Stimulated activated CD4-positive, alpha-beta T cell treated with anti-CD3 and anti-CD28 coated beads, Interleukin-4, amount 100 ng/mL, for 1 hour (primary cell): ENCODE measurements at places on chromosomes 3 and 15.

GRCh38 chr3:56787784-56788256 is 13.9 kb downstream of the ARHGEF3 start:
- DNase-seq: no peak

GRCh38 chr15:74723187-74723586 is 2.1 kb downstream of the CYP1A1 start:
- no peak for DNase-seq

GRCh38 chr3:34807611-34808010 is 831.7 kb upstream of the ARPP21 start:
- no peak for DNase-seq

DNA sequence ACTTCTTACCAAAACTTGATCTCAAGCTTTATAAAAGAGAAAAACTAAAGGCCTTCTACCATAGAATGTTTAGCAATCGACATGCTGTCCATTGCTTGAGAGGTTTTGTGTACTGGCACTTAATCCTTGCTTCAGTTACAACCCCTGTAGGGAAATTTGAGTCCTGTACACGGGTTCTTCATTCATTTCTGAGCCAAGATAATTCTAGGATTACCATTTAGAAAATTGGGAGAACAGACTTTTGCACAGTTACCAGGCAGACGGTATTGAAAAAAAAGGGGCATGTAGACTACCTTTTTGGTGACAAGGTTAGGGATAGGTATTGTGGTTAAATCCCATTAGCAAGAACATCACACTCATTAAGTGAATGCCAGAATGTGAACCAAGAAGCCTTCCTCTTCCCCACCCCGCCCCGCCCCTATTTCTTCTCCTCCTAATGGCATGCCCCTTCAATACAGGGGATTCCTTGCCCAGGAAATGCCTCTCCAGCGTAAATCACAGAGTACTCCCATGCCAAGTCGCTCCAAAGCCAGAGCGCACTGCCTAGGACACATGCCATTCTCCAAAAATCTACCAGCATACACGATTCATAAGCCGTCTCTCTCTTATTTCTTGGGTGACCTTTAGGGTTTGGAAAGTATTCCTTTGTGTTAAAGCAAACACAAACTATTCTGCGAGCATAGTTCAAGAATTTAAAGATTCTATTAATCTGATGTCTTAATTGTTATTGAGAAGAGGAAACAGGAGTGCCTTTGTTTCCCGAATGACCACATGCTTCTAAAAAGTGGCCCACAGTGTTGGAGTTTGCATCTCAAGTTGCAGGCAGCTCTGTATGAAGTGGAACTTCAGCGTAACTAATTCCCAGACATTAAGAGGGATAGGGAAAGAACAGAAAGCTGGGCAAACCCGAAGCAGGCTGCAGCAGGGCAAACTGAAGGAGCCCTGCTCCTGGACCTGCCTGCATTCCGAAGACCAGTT is 164.0 kb upstream of the NR2F2 start:
- no peak for DNase-seq

DNA sequence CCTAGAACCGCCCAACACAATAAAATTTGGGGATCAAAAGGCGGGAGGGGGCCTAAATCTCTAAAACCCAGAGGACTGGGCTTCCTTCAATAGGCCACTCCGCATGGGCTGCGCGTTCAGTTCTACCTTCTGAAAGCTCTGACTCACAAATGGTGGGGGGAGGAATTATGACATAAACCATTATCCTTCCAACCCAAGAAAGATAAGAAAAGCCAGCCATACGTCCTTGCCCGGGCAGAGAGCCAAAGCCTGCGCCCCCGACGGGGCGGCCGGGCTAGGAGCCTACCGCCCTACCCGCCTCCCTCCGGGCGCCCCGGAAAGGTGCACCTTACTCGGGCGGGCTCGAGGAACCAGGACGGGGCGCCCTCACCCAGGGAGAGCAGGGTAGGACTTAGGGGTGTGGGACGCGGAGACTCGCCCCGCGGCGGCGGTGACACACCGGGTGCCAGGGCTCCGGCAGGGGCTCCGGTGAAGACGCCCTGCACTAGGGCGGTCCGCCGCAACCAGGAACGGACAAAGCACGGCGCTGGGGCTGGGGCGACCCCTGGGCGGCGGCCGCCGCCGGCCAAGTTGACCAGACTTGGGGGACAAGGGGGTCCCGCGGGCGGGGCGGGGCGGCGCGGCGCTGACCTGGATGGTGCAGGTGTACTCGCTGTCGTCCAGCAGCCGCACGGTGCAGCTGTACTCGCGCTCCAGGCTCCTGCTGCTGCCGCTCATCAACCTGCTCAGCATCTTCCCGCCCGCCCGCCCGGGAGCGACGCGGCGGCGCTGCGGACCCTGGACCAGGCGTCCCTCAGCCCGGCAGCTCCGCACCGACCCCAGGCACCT is 534 bp downstream of the FRMD5 start:
- DNase-seq: peak; percentile 45

DNA sequence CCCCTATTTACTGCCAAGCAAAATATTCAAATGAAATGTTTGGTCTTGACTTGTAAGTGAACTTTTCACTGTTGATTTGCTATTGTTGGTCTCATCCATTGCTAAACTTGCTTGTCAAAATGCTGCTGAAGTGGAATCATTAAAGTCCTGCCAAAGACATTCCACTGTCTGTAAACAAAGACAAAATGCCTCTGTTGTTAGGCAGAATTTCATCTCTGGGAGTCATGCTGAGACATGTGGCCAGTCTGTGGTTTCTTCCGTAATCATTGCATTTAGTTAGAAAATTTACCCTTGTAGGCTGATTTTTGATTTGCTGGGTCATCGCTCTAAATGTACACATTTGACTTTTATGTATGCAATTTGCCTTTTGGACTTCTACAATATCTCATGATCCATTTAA is 577.7 kb downstream of the MECOM start:
- no peak for DNase-seq

- no peak for DNase-seq
These were observed 667.9 kb downstream of the CADM2 start for GRCh38 chr3:85626662-85627061.

DNA sequence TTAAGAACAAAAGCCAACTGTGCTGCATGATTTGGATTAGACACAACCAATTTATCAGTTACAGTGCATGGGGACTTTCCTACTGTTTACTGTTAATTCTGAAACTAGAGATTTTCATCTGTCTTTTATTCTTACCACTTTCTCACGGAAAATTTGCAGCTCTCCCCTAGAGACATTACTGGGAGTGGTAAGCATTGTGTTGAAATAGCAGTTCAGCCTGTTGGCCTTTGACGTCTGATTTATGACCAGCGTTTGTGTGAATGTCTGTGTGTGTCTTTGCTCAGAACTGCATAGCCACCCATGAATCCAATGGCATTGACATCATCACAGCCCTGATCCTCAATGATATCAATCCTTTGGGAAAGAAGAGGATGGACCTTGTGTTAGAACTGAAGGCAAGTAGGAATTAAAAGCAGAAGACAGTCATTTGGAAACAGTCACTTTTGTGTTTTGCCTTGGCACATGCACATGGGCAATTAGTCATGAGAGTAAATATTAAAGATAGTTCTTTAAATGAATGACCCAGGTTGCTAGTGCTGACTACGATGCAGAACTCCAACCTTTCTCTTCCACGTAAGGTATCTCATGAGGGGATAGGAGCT is 202.2 kb upstream of the BHLHE40 start:
- no peak for DNase-seq

- DNase-seq: no peak
These were observed 198.9 kb upstream of the LPP start for GRCh38 chr3:187954873-187955586.

GRCh38 chr3:122671553-122671952 is 9.1 kb upstream of the PARP14 start:
- DNase-seq: no peak

- DNase-seq: peak; percentile 29
These were observed 16.0 kb upstream of the SRP14 start for GRCh38 chr15:40054855-40055575.

DNA sequence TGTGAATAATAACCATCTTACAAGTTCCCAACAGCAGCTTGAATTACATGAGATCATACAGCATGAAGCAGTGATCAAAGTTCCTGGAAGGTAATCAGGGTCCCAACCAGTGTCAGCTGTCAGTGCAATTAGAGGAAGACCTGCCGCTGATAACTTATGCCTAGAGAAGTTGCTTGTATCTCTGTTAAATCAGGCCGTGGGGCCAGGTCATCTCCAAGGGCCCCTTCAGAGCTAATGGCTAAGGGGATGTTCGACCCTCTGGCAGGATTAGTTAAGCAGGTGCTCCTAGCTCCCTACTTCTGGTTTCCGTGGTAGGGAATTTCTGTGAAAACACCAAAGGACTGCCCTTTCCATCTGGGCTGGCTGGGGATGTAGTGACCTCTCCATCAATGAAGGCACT is 251.0 kb downstream of the FAM43A start:
- DNase-seq: no peak

DNA sequence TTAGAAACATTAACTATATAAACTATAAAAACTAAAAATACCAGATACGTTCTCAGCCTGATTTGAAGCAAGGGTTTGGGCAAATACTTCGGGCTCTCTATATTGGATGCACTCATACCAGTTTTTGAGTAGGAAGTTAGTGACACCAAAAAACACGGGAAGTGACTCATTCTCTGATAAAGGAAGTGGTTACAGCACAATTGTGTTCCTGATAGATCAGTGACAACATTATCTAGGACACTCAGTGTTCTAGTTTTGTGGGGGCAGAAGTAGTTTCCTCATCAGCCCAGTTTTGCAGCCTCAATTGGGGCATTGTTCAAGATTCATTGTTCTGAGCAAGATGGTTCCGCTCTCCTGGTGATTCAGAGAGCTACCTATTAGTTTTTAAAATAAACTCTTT is 469.6 kb upstream of the DPPA4 start:
- no peak for DNase-seq

DNA sequence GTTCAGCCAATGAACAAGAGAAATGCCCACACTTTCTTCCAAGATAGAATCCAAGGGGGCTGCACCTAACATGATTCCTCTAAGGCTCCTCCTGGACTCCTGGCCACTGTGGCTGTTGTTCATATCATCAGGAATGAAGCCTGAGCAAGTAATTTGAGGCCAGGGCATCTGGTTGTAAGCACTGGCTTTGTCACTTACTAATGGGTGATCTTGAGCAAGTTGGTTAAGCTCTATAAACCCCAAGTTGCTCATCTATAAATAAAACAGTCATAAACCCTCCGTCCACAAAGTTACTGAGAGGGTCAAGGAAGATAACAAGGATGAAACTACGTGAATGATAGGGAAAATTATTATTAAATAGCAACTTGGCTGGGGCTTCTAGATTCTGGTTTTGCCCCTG is 58.3 kb downstream of the CDC25A start:
- no peak for DNase-seq
